ENCODE measurements at places on chromosomes 11 and 22. TPM values are rescaled to one million over a fixed set of nuclear protein-coding genes. Genes with fewer than 3 reads are reported as not detected.

DNA sequence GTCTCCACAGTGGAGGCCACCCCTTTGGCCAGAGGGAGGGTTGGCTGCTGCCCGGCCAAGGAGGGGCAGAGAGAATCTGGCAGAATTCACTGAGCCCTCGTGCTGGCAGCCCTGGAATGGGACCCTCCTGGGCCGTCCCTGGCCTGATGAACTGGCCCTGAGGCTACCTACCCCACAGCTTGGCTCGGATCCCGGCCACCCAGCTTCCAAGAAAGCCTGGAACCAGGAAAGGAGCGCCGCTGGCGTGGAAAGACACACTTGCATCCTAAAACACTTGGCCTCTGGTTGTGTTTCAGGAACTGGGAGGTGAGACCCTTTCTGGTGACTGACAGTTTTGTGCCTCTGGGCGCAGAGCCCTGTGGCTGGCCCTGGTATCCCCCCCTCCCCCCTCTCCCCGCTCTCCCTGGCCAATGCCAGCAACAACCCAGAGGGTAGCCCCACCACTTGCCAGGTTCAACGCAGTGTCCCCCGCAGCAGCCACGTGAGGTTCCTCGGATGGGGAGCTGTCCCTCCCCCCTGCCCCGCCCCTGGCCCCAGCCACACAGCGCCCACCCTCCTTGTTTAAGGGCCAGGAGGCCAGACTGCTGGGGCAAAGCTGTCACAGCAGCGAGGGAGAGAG, 693 bp downstream of the NFAM1 start:
- no peak for DNase-seq

DNA sequence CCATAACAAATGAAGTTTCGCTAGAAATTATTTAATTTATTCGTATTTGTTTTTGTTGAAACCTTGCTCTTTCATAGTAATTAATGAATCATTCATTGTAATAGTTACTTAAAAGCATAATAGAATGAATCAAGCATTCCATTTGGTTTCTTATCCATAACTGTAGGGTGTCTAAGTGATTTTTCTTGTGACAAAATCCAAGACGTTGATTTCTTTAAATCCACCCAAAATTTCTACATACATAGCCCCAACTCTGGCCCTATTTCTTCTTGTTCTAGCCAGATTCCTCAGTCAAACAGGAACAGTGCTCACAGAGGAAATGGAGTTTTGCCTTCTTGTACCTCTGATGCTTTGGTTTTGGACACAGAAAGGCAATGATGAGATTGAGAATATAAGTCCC, 25.5 kb downstream of the UBASH3B start:
- no peak for DNase-seq

DNA sequence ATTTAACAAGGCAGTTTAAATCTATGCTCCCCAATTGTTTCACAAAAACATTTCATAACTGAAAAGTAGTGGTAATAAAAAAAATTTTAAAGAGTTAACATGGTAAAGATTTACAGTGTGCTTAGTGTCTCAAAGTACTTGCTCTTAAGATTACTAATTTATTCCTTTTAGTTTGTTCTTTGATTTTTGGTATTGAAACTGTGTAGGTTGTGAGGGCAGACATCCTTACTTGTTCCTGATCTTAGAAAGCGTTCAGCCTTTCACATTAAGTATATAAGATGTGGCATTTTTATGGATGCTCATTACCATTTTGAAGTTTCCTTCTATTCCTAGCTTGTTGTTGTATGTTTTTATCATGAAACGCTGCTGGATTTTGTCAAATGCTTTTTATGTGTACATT, 32.9 kb downstream of the RAB6A start:
- no peak for DNase-seq

DNA sequence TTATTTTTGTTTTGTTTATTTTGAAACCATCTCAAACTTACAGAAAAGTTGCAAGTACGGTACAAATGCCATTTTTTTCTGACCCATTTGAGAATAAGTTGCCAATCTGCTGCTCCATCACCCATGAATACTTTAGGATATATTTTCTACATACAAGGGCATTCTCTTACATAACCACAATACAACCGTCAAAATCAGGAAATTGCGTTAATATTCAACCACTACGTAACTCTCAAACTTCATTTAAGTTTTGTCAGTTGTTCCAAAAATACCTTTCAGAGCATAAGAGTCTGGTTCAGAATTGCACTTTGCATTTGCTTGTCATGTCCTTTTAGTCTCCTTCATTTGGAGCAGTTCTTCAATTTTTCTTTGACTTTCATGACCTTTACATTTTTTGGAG, 194.3 kb upstream of the BDNF start:
- DNase-seq, result no peak

GRCh38 chr11:2169005-2169378, 2.6 kb downstream of the TH start:
- no peak for DNase-seq

- DNase-seq, result no peak
These were observed 371.6 kb downstream of the JRKL start for GRCh38 chr11:96761451-96761850.

- no peak for DNase-seq
These were observed 47.5 kb upstream of the GRAMD1B start for GRCh38 chr11:123382555-123383074.

DNA sequence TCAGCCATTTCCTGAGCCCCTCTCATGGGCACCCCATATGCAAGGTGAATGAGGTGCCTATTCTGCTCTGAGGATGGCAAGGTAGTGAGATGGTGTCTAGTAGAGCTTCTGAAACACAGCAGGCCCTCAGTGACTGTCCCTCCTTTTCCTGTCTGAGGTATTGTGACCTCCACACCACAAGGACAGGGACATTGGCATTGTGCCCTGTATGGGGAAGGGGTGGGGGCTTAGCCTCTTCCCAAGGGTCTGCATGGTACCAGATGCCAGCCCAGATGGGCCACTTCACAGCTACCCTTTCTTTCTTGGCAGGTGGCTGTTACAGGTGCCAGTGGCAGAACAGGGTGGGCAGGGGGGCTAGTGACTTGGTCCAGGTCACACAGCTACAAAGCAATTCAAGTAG, 78.8 kb downstream of the CABIN1 start:
- DNase-seq, result no peak

- no peak for DNase-seq
These were observed 2.2 kb downstream of the CD59 start for GRCh38 chr11:33733980-33734379.

GRCh38 chr11:116814502-116814901, 8.6 kb downstream of the APOA4 start:
- DNase-seq, result no peak

- DNase-seq, result no peak
These were observed 5.3 kb downstream of the LSP1 start for GRCh38 chr11:1858154-1858553.

DNA sequence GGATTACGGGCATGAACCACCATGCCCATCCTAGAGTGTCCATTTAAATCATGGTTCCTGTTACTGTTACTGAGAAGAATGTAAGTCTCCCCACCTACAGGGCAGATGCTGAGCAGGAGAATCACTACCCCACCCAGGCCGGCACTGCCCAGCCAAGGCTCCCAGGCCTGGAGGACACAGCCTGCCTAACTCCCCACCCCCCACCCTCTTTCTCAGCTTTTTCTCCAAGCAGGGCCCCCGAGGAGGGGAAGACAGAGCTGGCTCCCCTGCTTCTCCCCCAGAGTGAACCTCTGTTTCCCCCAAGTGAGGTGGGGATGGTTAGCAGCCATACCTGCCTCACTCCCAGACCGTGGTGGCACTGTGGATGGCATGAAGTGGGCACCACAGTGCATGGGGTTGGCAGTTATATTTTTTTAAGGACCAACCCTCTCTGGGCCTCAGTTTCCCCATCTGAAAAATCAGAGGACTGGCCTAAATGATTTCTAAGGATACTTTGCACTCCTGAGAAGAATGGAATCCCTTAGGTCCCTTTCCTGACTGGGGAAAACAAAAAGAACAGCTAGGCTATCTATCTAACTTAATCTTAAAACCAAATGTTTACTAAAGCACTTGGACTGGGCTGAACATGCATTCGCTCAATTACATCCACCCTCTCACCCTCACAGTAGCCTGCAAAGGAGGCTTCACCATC, 5.0 kb downstream of the CBX7 start:
- no peak for DNase-seq

GRCh38 chr11:36451681-36452080, 58.4 kb downstream of the TRAF6 start:
- DNase-seq, result no peak

DNA sequence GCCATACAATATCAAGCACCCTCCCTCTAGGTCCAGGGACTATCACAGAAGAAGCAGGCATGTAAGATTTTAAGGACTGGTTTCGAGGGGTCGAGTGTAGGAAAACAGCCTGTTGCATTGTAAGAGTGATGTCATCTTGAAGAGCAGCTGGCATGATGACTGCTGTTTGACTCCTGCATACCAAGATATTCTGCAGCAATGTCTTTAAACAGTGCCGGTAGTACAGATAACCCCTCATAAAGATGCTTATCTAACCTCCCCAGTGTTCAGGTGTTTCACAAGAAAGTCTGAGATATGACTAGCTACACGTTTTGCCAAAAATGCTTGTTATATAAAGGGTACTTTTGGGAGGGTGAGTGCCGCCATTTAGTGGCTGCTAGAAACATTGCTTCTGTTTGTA, 12.0 kb downstream of the FAM111A start:
- no peak for DNase-seq

GRCh38 chr11:37105427-37105826, 507.4 kb upstream of the RAG2 start:
- no peak for DNase-seq

- DNase-seq, result peak; percentile 95
These were observed 36.9 kb upstream of the GNB1L start for GRCh38 chr22:19891317-19892256.

- peak; percentile 46 for DNase-seq
These were observed 63.4 kb downstream of the MYO7A start for GRCh38 chr11:77191429-77191822.

- no peak for DNase-seq
These were observed 62.6 kb downstream of the TBC1D22A start for GRCh38 chr22:46824980-46825544.

GRCh38 chr11:115637599-115638241, 133.5 kb upstream of the CADM1 start:
- peak; percentile 59 for DNase-seq

DNA sequence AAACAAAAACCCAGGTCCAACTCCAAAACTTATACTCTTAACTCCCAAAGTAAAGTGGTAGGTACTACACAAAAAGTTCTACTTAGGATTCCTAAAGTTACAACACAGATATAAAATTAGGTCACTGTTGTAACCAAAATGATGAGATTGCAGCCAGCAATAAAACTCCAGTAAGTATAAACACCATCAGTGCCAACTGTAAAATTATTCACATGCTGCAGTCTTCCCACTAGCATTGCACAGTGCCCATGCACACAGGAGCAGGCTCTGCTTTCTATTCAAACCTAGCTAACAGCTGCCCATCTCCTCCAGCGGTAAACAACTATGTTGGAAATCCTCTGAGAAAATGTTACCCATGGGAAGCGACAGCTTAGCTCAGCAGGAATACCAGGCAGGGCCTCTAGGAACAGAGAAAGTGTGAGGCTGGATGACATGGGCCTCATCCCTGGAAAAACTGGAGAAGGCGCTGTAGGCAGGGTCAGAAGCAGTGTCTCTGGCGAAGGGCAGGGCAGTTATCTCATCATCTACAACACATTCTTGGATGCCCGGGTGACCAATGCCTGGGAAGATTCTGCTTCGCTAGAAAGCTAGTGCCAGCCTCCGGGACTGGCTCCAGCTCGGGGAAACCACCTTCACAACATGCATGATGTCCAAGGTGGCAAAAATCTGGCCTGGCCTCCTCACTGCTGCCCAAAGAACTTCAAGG, 9.1 kb downstream of the CPT1A start:
- no peak for DNase-seq

DNA sequence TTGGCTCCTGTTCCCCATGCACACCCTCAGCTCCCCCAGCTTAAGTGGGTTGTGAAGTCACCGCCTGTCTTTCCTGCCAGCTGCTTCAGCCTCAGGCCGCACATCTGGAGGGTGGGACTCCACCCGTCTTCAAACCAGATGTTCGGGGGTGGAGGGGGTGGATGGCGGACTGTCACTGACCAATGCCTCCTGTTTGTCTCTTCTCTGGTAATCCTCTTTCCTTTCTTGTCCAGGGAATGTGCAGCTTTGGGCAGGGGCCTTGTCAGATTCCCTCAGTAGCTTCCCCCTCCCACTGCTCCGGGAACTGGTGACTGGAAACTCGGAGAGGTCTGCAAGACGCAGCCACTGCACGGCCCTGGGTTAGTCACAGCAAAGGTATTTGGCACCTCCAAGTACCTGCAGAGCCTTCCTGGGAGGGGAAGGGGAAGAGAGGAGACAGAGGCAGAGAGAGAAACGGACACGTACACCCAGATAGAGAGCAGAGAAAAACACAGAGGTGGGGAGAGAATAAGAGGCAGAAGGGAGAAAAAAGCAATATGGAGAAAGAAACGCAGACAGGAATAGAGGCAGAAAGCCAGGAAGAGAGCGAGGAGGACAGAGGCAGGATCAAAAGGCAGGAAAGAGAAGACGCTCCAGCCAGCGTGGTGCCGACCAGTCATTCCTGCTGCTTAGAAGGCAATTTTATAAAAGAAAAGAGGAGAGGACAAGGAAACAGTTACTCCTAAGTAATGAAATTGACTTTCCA, 56.1 kb upstream of the TIMP3 start:
- DNase-seq, result peak; percentile 51

DNA sequence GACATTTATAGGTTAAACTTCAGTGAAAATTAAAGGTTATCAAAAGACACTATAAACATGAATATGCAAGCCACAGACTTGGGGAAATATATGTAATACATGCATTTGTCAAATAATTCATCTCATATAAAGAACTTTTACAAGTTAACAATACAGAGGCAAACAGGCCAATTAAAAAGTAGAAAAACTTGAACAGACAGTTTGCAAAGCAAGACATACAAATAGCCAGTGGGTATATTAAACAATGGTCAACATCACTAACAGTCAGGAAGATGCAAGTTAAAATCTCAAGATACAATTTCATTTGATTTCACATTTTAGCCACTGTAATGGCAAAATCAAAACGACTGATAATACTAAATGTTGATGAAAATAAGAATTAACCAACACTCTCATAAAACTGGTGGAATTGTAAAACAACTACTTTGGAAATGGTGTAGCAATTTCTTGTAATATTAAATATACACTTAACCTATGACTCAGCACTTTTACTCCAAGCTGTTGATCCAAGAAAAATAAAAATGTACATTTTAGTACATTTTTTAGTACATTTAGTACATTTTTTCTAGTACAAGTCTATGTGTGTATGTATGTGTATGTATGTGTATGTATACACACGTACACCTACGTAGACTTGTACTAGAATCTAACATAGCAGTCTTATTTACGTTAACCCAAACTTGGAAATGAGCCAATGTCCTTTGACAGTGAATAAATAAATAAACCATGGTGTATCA, 62.8 kb downstream of the LRRC74B start:
- DNase-seq, result no peak

GRCh38 chr22:39439170-39439569, 17.6 kb upstream of the MGAT3 start:
- peak; percentile 54 for DNase-seq

The TTC36 gene
- total RNA-seq, result 0.69 TPM

The OR4A16 gene
- not detected for total RNA-seq

The SCT gene
- total RNA-seq, result not detected

The OLFML1 gene
- total RNA-seq, result 0.42 TPM

The OR51M1 gene
- total RNA-seq, result not detected

The TSPAN18 gene
- 0.15 TPM for total RNA-seq

The TSGA10IP gene
- total RNA-seq, result not detected

The MUC15 gene
- total RNA-seq, result 0.36 TPM

The SPA17 gene
- total RNA-seq, result 30.5 TPM

The SLC22A8 gene
- not detected for total RNA-seq

The FAM227A gene
- 0.80 TPM for total RNA-seq

The UBQLNL gene
- total RNA-seq, result not detected

The TRPC6 gene
- not detected for total RNA-seq

All from Daoy (cell line).